NB4 (cell line): ENCODE measurements at places on chromosomes 4 and X.

DNA sequence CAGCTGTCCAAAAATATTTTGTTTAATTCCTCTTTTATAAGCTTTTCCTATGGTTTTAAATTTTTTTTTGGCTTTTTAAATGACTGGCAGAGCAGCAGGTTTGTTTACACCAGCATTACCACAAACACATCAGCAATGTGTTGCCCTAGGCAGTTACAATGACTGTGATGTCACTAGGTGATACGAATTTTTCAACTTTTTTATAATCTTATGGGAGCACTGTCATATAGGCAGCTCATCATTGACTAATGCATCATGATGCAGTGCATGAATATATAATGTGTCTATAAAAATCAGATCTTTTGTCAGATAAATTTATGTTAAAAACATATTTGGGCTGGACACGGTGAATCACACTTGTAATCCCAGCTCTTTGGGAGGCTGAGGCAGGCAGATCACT, 231.6 kb upstream of the SLIT2 start:
- no peak for DNase-seq

DNA sequence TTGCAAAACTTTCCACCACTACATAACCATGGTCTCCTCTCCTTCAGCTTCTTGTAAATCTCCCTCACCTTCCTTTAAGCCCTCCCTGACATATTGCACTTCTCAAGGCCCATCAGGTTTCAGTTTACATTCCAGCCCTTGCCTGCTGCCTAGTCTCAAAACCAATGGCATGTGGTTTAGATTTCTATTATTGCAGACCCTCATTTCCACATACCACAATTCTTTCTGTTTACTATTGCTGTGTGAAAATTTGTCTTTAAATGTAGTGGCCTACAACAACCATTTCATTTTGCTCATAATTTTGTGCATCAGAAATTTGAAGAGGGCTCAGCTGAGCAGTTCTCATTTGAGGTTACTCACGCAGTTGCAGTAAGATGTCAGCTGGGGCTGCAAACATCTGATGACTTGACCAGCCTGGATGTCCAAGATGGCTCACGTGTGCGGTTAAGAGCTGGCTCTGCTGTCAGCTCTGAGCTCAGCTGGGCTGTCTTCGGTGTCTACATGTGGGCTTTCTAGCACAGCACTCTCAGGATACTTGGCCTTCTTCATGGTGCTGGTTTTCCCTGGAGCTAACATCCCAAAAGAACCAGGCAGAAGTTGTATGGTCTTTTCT, 29.9 kb upstream of the SOD3 start:
- no peak for DNase-seq

DNA sequence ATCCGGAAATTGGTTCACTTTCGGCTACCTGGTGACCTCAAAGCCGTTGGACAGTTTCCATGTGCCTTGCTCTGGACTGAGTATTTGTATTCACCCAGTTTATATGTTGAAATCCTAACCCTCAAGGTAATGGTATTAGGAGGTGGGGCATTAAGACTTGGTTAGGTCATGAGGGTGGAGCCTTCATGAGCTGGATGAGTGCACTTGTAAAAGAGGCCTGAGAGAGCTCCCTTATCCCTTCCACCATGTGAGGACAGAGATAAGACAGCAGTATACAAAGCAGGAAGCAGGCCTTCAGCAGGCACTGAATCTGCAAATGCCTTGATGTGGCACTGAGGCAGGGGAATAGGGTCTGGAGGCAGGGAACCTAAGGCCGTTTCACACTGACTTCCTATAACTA, 5.3 kb upstream of the OPHN1 start:
- DNase-seq, result no peak

- no peak for DNase-seq
Measured at GRCh38 chrX:20394451-20394850, 127.7 kb upstream of the RPS6KA3 start.

DNA sequence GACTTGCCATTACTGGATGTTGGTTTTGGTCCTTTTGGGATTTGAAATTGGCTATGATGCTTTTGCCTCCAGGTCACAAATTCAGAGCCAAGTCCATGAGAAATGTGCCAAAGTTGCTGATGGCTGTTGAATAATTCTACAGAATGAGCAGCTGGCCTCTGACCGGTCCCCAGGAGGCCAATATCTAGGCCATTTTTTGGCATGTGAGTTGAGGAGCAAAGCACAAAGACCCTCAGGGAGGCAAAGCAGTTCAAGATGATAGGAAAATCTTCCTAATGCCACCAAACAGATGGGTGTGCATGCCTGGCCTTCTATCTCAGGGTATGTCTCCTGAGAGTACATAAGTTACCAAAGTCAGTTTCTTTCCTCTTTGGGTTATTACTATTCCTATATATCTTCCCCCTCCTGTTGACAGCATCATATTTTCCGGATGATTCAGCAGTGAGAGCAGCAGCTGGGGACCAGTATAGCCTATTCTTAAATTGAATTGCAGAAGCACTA, 44.4 kb downstream of the SEL1L3 start:
- no peak for DNase-seq

GRCh38 chr4:144302704-144303536, 162.4 kb upstream of the GYPA start:
- no peak for DNase-seq

DNA sequence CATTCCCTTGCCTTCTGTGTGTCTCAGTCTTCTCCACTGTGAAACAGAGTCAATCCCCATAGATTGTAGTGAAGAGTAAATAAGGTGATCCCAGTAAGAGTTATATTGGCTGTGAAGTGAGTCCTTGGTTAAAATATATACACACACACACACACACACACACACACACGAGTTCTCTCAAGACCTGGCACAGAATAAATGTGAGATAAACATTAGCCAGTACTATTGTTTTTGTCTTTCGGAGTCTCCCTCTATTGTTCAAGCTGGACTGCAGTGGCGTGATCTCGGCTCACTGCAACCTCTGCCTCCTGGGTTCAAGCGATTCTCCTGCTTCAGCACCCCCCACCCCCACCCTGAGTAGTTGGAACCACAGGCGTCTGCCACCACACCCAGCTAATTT, 44.8 kb upstream of the FAM156A start:
- no peak for DNase-seq

DNA sequence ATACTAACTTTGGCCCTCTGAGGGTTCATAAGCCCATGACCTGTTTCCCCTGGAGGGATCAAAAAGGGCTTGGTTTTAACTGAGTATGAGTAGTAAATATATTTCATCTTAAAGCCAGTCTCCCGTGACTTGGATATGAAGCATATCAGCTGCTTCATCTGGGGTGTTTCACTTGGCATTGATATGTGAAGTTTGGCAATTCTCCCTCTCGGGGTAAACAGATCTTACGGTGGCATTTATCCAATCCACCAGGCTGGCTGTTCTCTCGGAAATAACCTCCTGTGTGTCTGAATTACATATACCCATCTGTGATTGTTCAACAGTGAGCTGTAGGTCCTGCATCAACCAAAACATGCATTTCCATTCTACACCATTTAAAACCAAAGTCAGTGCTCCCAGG, 130.7 kb downstream of the ADAM29 start:
- DNase-seq, result no peak
